AG04450 (cell line): ENCODE measurements at places on chromosomes 16 and 17.
A peak's percentile ranks its signal among the peaks of the same experiment; 100 is the strongest.

GRCh38 chr17:65918916-65919315 lies 273.0 kb downstream of the CEP112 start:
- no peak for DNase-seq

DNA sequence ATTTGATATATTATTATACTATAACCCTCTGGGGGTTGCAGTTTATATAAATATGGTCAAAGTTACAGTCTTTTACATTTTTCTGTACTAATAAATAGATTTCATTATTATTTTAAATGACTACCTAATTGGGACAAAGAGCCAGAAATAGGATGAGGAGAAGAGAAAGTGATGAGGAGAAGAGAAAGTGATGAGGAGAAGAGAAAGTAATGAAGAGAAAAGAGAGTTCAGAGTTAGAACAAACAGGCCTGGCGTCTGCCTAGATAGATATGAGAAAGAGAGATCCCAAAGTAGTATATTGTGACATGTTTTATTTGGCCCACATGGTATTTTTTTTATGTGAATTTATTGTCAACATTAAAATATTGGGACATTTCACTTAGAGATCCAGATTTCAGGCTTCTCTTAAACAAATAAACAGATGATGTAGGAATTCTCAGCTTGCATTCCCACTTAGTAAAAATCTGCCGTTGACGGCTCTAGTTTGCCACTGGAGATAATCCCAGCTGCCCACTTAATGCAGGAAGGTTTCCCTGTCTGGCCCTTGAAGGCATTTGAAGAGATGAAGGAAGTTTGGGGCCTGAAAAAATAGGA lies 210.7 kb downstream of the STX8 start:
- no peak for DNase-seq

GRCh38 chr16:81716478-81717225 lies 62.4 kb upstream of the PLCG2 start:
- no peak for DNase-seq

- DNase-seq = no peak
Observed at GRCh38 chr17:3738562-3739295, 15.0 kb downstream of the HASPIN start.

- no peak for DNase-seq
Observed at GRCh38 chr17:82236142-82236971, 7.5 kb downstream of the SLC16A3 start.

DNA sequence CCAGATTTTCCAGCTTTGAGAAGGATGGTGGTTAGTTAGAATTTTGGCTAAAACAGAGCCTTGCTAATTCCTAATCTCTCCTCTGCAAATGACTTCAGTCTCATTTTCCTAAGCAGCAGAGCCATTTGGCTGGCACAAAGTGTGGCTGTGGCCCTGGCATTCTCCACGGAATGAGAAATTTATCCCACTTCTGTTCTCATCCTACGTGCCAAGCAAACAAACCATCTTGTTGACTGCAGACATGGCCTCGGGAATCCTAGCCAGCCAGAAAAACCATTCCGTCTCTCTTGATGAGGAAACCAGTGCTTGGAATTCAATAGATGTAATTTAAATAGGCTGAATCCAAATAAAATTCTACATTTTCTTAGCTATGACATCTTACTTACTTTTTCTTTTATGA lies 34.1 kb upstream of the ELAC2 start:
- DNase-seq = no peak

DNA sequence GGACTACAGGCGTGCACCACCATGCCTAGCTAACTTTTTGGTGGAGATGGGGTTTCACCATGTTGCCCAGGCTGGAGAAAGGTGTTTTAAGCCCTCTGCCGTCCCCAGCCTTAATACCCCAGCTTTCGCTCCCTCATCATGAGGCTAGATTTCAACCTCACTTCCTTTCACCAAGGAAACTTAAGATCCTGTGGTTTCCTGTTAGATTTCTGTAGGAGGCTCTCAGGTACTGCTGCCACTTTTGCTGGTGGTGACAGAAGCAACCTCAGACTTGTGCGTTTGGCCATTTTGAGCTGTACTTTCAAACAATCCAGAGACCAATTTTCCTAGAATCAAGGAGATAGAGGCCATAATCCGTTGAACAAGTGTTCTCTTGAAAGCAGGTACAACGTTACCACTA lies 36.2 kb downstream of the MPHOSPH6 start:
- DNase-seq = no peak

- DNase-seq = no peak
Observed at GRCh38 chr17:48591255-48592056, 1.4 kb upstream of the HOXB3 start.

DNA sequence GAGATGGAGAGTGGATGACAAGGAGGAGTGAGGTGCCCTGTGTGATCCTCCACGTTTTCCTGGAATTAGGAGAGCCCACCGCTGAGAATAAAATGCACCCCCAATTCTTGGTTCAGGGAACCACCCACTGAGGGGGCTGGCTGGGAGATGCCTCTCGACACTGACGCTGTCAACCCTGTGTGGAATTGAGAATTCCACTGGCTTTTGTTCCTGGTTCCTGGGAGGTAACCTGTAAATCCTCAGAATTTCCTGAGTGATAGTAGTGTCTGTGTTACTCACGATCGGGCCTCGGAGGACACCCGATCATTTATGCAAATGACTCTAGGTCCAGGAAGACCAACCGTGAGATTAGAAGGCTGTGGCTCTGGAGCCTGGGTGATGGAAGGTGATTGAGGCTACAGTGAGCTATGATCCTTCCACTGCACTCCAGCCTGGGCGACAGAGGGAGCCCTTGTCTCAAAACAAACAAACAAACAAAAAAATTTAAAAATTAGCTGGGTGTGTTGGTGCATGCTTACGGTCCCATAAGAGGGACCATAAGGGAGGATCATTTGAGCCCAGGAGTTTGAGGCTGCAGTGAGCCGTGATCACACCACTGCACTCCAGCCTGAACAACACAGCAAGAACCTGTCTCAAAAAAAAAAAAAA lies 11.7 kb upstream of the PRPSAP1 start:
- no peak for DNase-seq

DNA sequence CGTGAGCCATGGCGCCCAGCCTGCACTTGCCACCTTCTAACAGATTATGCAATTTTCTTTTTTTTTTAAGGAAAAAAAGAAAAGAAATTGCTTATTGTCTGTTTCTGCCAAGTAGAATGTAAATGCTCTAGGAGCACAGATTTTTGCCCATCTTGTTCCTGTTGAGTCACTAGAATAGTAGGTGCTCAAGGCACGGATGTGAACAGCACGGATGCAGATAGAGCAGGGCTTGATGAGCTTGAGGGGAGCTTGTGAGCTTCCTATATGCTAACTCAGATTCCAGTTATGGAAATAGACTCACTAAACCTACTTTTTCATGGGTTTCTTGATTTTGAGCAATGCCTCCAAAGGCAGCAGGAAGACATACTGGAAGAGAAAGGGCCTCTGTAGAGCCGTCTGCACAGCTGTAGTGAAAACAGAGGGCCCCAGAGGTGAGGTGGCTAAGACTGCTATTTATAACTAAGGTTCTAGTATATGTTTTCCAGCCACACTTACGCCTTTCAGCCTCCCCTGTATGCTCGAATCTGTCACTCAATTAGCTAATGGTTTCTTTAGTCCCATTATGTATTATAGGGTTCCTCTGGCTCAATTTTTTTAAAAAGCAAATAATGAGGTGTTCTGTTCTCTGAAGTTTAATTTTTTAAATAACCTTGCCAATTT lies 72.8 kb downstream of the WWP2 start:
- no peak for DNase-seq

DNA sequence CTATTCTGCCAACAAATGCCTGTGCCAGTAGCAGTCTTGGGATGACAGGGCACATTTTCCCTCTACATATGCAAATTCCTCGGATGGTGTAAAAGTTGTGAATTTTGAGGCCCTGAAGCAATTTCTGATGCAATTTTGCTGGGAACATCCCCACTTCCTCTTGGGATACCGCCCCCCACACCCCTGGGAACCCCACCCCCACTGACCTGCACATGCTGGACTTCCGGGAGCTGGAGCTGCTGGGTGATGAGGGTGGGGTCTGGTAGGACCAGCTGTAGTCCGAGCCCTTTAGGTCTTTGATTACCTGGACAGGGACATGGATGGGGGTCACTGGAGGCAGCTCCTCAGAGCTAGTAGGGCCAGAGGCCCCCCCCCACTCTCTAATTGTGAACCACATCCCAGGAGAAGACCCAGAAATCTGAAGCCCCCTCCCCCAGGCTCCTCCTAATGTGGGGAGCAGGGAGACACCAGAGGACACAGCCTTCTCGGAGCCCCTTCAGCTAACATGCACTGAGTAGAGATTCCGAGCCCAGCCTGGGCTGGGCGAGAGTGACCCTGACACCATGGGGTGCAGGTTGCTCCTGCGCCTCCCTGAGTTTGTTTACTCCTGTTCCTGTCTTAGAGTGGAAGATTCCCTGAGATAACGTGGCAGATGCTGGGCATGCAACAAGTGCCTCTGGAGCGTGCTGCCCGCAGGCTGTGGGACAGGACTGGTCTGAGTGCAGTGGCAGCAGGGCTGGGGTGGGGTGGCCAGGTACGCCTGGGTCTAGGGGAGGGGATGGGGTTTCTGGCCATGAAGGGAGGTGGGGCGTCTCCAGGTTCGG lies 9.0 kb downstream of the MTSS2 start:
- DNase-seq = no peak

- no peak for DNase-seq
Observed at GRCh38 chr16:13793841-13794409, 126.0 kb upstream of the ERCC4 start.

GRCh38 chr17:68737761-68738443 lies 136.7 kb upstream of the FAM20A start:
- no peak for DNase-seq

DNA sequence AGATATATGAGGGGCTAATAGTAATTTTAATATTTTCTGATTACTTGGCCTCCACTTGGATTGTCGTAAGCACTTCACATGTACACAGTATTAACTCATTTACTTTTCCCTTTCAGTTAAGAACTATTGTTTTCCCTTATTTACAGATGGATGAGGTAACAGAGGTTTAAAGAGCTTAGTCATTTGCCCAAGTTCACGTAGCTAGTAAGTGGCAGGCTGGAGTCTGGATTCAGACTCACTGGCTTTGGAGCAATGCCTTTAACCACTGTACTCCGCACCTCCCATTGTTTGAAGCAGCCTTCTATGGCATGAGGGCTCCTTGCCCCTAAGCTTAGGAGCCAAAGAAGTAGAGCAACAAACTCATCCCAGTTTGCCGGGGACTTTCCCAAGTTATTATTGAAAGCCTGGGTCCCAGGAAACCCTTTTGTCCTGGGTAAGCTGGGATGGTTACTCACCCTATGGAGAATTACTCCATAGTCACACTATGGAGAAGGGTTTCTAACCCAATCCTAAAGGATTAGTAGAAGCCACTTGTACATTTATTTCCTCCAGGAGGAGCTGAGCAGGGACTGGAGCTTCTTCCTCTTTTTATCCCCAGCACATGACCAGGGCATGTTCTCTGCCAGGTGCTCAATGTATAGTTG lies 12.3 kb downstream of the FOXL1 start:
- DNase-seq = peak; percentile 81

DNA sequence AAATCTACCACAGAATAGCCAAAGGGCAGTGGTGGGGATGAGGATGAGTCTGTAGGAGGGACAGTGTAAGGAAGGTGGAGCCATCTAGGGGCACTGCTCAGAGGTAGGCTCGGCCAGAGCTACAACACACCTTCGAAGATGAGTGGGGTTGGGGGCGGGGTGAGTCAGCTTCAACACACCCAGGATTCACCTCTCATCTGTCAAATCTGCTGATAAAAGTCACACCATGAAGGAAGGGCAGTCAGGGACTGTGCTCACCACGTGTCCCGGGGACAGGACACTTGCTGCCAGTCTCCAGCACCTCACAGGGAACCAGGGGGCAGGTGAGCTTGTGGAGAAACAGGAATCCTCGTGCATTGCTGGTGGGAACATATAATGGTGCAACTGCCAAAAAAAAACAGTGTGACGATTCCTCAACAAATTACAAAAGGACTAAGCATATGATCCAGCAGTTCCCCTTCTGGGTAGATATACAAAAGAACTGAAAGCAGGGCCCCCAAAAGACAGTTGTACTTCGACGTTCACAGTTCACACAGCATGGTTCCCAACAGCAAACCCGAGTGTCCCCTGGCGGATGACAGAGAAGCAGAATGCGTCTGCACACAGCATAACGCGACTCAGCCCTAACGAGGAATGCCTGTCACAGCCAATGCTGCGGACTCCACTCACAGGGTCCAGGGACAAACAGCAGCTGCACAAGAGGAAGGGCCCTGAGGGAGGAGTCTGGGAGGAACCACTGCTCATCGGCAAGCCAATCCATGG lies 133.1 kb downstream of the ANKRD11 start:
- no peak for DNase-seq

GRCh38 chr16:89393738-89394406 lies 96.5 kb downstream of the ANKRD11 start:
- DNase-seq = no peak

- DNase-seq = no peak
Observed at GRCh38 chr16:2270588-2271470, 2.9 kb upstream of the RNPS1 start.

DNA sequence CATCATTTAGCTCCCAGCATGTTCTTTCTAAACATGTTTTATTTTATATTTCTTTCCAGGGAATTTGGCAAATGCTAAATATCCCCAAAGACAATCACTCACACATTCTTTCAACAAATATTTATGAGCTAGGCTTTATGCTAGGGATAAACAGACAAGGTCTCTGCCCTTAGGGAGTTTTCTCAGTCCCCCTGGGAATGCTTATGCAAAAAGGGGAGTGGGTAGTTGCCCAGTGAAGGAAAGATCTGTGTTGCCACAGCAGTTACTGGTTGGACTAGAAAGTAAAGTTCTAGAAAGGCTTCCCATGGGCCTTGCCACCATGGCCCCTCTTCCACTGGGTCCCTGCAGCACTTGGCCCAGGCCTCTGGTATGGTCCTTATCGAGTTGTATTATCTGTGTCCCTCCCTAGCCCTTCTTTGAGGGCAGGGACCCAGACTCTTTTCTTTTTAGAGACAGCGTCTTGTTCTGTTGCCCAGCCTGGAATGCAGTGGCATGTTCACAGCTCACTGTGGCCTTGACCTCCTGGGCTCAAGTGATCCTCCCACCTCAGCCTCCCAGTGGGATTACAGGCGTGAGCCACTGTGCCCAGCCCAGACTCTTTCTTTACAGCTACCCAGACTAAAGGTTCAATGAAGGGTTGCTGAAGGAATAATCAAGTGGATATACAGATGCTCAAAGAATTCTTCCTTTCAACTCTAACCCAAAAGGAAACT lies 78.0 kb downstream of the YPEL2 start:
- DNase-seq = no peak

GRCh38 chr17:42702446-42702845 lies 20.1 kb downstream of the CNTNAP1 start:
- no peak for DNase-seq
